ENCODE measurements at places on chromosomes 1 and 21.

GRCh38 chr1:60055336-60055735 is 18.2 kb downstream of the C1orf87 start:
- DNase-seq = no peak

DNA sequence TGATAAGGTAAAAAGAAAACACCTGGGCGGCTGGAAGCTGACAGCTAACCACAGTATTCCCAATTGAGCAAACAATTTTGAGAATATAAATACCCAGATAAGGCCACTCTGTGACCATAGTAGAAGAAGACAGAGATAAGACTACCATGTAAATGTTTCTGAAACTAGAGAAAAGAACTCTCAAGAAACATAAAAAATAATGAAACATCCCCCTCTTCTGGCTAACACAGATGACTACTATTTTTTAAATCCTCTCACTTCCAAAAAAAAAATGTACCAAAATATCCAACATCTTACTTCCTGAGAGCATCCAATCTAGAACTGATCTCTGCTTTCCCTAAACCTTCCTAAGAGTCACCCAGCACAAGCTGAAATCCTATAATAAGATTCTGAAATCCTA is 125.9 kb downstream of the HFM1 start:
- no peak for DNase-seq

DNA sequence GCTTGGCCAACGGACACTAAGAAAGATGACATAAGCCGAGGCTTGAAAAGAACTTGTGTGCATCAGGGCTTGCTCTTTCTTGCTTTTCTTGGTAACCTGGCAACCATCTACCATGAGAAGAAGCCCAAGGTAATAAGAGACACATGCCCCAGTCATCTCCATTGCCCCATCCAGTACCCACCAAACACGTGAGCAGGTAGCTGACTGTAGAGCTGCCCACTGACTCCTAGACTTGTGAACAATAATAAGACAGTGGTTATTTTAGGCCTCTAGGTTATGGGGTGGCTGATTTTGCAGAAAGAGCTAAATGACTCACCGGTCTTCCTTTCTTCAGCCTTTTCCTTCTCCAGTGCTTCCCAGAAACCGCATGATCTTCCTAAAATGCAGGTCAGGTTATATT is 105.0 kb upstream of the JUN start:
- DNase-seq = no peak

GRCh38 chr1:45200435-45200834 is 6.0 kb downstream of the ZSWIM5 start:
- DNase-seq = no peak

DNA sequence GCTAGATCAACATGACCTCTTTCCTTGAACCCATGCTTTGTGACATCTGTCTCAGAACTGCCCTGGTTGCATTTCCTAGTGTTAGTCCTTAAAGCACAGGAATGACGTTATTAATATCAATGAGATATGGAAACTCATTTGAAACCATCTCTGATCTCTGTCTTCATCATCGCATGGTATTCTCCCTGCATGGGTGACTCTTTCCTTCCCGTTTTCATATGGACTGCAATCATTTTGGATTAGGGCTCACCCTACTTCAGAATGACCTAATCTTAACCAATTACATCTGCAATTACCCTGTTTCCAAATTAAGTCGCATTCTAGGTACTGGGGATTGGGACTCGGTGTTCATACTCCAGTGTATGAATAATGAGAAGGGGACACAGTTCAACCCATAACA is 41.7 kb upstream of the DISC1 start:
- no peak for DNase-seq

DNA sequence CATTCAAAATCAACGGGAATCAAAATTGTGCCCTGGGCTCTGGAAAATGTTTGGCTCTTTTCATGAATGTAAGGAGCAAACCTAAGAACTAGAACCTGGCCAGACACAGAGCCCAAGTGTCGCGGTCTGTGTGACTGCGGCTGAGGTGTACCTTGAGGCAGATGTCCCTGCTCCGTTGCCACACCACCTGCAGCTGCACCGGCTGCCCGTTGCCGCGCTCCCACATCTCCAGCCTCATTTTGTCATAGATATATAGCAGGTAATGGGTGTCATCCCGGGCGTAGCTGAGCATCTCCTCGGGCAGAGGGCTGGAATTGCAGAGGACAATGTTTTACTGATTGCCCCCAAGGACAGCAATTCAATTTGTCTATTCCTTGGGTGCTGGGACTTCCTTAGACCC is 18.7 kb downstream of the EXOSC10 start:
- peak; percentile 2 for DNase-seq

DNA sequence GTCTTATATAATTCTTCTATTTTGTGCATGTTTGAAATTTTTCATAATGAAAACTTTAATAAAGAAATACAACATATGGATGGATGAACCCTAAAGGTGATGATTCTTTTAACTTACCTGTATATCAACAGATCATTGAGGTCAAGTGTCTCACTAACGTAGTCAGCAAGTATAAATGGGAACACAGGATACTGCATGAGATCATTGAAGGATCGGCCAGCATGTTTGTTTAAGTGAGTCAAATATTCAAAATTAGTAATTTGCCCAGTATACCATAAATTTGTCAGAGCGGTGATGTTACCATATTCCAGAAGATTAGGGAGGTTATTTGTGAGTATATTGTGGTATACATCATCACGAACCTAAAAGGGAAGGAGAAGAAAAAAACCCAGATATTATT is 71.0 kb upstream of the GNG4 start:
- DNase-seq = no peak

GRCh38 chr1:55420929-55421716 is 206.0 kb upstream of the USP24 start:
- DNase-seq = no peak

DNA sequence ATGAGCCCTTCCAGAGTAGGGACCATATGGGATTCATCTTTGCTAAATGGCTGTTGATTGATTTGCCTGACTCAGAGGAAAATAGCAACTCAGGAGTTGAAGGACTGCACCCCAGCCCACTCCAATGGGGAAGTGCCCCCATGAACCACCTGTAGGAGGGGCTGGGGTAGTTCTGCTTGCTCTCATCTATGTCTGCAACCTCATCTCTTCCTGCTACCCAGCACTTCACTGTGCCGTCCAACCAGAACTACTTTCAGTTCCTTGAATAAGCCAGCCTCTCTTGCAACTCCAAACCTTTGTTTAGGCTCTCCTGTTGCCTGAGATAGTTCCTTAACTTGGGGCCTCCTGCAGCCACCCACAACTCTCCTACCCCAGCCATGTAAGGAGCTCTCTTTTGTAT is 26.6 kb downstream of the BEND5 start:
- no peak for DNase-seq

DNA sequence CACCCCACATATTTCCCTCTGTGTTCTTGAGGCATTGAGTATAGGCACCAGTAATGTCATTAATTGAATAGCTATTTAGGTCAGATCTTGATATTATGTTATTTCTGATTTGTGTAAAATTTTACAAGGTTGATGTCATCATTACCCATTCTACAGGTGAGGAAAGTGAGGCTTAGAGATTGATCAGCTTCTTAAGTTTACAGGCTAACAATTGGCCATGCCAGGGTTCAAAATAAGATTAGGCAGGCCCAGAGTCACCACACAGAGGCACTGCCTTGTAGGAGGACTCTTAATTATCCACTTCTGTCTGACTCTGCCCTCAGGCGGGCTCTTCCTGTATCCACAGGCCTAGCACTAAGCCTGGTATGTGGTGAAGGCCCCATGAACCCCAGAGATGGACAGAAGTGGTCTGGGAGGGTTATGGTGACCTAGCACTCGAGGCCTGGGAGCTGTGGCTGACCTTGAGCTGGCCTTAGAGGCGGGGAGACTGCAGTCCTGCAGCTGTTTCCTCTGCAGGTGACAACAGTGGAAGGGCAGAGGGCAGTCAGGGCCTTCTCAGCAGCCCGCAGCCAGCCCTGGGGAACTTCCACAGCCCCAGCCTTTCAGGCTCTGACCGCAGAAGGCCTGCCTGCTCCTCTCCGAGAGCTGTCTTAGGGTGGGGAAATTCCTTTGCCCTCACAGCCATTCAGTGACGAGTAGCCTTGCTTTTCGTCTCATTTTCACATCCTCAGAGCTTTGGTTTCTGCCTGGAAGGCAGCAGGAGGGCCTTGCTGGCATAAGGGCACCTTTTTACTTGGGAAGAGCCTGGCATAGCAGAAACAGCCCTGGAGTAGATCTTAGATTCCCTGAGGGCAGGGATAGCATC is 12.2 kb downstream of the ZDHHC18 start:
- no peak for DNase-seq

- DNase-seq = no peak
Measured at GRCh38 chr1:53631622-53632310, 107.2 kb downstream of the GLIS1 start.

- peak; percentile 72 for DNase-seq
Measured at GRCh38 chr1:81799939-81800694, 617 bp upstream of the ADGRL2 start.

- no peak for DNase-seq
Measured at GRCh38 chr1:174702011-174702410, 254.2 kb downstream of the GPR52 start.

GRCh38 chr1:8892026-8892425 is 13.5 kb upstream of the ENO1 start:
- DNase-seq = no peak

- DNase-seq = no peak
Measured at GRCh38 chr1:209134001-209134400, 449.5 kb upstream of the CAMK1G start.

DNA sequence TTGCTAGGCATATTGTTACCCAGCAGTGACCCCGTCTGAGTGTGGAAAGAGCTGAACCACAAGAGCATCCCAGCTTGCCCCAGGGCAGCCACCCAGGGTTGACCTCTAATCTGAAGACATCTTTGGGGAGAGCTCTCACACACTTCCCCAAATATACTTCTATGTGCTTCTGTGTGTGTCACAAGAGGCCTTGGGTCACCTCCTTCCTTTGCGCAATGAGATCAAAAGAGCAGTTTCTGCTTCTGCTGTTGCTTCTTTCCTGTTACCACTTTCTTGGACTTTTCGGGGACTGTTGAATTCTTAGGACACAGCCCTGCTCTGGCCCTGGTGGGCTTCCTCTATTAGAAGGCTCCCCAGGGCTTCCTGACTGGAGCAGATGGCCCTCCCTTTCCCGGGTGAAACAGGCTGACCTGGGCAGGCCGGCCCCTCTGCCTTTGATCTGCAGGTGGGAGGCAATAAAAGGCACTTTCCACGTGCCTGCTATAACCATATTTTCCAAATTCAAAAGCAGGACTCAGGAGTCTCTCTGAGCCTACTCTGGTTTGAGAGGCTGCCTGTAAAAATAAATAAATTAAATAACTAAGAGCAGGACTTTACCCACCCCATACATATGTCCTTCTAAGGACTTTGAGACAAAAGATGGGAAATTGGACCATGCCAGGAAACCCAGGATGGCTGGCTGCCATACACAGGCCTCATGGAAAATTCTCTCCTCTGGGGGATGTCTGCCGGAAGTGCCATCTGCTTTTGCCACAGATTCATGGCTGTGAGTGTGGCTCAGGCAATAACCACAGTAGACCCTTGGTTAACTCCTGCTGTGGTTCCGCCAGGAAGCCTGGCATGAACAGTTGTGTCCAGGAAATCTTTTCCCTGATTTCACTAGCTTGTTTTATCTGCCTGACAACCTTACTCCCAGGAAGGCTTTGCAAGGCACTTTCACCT is 28.3 kb upstream of the RCSD1 start:
- DNase-seq = no peak

DNA sequence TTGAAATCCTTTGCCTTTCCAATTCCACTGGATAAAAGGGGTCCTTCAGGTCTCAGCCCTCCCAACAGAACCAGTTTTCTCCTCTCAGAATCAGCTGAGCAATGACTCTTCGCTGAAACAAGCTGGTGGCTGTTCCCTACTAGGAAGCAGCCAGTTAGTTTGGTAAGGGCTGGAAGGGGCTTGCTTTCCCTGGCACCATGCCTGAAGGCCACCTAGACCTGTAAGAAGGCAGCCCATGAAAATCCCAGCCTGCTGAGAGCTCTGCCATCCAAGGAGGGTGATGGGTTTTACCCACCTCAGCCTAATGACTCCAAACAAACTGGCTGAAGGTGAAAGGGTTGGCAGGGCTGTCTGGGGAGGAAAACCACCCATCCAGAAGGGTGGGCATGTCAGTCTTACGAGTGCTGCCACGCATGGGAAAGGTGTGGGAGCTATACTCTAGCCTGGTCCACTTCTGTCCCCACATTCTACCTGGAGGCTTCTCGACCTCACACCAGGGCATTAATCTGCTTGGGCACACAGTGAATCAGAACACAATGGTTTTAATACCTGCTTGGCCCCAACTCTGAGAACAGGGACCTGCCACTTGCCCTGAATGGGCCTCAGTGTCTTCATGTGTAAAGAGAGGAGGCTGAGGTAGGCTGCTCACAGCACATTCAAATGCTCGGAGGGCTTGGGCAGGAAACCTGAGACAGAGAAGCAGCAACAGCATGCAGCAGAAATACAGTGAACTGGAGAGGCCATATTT is 53.0 kb downstream of the CD46 start:
- no peak for DNase-seq

- no peak for DNase-seq
Measured at GRCh38 chr1:116674011-116674531, 6.5 kb upstream of the IGSF3 start.

DNA sequence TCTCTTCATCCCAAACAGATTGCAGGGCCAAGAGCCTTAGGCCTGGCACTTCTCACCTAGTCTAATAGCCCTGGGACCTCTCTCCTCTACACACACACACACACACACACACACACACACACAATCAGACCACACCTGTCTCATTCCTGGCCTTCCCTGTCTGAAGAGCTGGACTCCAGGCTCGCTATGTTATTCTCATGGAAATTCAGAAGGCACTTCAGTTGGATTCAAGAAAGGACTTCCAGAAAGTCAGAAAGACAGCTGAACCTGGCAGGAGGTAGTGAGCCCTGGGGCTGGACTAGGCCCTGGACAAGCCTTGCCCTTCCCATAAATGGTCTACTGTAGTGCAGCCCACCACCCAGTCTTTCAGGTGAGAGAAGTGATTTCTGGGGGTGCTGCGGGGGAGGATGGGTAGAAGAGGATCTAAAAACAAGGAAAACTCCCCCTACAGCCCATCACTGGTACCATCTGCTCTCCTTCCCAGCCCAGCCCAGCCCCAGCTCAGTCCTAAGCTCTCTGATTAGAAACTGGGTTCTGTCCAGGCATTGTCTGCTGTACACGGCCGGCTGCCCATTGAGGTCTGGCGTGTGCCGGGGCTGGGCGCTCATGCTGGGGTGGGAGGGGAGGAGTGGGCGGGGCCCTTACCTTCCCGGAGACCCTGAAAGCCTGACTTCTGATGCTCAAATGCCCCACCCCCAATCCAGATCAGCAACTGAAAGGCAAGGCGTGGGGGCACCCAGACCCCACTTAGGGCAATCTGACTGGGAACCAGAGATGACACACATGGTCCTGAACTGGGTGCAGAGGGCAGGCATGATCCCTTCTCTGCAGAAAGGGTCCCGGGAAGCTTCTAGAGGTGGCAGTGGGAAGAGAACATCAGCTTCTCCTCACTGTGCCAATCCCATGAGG is 2.5 kb downstream of the KIF21B start:
- DNase-seq = peak; percentile 65

DNA sequence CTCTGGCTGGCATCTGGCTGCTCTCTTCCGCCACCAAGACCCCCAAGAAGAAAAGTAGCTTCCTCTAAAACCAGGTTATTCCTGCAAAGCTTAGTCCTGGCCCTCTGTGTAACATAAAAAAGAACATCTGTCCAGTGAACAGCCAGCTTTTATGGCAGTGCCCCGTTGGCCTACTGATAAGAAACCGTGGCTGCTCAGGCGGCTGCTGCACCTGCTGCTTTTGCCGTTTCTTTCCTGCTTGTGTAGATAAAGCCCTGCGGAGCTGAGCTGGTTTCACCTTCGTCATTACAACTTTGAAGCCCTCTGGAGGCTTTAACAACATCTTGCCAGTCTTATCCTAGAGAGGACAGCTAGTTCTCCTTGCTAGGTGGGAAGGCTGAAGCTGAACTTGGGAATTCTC is 20.5 kb downstream of the ELAPOR1 start:
- DNase-seq = no peak

GRCh38 chr1:70033266-70033873 is 172.0 kb downstream of the LRRC40 start:
- DNase-seq = no peak

Data from WTC11 (cell line).